ENCODE measurements at places on chromosomes 13 and 19. TPM values are rescaled to one million over a fixed set of nuclear protein-coding genes. Genes with fewer than 3 reads are reported as not detected.

DNA sequence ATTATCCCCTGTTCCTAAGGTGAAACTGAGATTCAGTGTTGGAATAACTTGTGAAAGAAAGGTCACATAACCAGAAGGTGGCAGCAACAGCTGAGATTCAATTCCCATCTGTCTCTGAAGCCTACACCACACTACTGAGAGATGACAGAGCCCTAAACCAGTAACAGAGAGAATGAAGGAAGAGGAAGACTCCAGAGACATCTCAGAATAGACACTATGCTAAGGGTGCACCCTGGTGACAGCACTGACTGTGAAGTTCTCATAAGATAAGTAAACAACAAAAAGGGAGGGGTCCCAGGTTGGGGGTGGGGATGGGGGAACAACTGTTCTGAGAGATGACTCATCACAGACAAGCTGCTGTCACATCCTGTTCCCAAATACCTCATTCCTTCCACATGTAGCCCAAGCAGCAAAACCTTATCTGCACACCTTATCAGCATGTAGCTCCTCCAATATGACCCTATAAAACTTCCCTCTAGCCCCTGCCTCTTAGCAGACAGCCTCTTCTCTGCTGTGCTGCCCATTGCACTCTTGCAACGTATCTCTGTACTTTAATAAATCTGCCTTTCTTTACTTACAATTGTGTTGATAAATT lies 46.5 kb downstream of the UTP14C start:
- no peak overlapping the region for H3K27ac ChIP-seq
- no peak overlapping the region for H3K4me3 ChIP-seq
- H3K4me1 ChIP-seq: no peaks in the 10 kb centered on the region
- H3K36me3 ChIP-seq: no peaks in the 10 kb centered on the region

DNA sequence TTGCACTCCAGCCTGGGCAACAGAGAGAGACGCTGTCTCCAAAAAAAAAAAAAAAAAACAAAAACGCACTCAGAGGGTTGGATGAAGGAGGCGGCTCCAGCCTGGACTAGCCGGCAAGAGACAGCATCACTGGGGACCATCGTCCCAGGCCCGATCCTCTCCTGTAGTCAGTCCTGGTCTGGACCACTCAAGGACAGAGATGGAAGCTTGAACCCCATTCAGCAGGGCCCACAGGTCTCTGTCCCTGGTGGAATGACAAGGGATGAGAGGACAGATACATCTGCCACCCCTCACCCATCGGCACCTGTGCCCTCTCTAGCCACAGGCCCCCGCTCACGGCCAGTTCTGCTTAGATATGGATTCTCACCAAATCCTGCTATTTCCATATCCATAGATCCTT lies 14.0 kb downstream of the ADGRE5 start:
- DNase-seq: no peak
- no peaks in the 10 kb centered on the region for H3K4me1 ChIP-seq
- H3K36me3 ChIP-seq: peaks cover 63% of the 10 kb centered on the region
- H3K4me3 ChIP-seq: no peak overlapping the region

DNA sequence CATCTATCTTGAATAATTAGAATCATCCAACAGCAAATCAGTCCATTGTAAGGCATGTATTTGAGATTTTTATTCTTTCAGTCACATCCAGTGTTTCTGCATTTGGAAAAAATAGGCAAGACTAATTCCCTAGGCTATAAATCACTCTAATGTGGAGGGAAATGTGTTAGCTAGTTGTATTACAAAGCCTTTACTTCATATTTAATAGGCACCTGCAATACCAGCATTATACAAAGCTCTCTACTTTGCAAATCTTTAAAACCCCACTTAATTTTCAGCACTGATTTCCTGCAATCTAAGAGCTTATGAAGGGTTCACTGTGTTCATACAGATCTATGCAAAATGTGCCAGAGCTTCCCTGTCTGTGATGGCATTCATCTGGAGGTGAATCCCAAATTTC lies 12.3 kb downstream of the PCDH9 start:
- no peaks in the 10 kb centered on the region for H3K4me1 ChIP-seq
- H3K27ac ChIP-seq: no peak overlapping the region
- no peak overlapping the region for H3K4me3 ChIP-seq
- H3K36me3 ChIP-seq: no peaks in the 10 kb centered on the region
- no peaks in the 10 kb centered on the region for H3K27me3 ChIP-seq

DNA sequence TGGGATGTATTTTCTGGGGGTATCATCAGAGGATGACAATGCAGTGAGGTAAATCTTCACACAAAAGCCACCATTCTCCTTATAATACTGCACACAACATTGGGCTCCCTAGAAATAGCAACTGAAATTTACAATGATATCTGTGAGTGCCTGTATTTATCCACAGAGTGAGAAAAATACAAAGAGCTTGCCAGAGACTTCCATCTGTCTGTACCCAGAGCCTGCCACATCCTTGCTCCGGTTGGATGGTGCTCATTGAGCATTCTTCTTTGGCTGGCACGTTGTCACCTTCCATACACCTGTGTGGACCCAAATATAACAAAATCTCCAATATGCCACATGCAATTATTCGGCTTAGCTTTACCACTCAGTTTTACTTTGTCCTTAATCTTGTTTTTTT lies 189.5 kb upstream of the UFM1 start:
- DNase-seq: no peak
- no peak overlapping the region for H3K4me3 ChIP-seq
- H3K36me3 ChIP-seq: no peaks in the 10 kb centered on the region
- H3K27me3 ChIP-seq: no peaks in the 10 kb centered on the region
- H3K4me1 ChIP-seq: no peaks in the 10 kb centered on the region
- no peak overlapping the region for H3K27ac ChIP-seq

DNA sequence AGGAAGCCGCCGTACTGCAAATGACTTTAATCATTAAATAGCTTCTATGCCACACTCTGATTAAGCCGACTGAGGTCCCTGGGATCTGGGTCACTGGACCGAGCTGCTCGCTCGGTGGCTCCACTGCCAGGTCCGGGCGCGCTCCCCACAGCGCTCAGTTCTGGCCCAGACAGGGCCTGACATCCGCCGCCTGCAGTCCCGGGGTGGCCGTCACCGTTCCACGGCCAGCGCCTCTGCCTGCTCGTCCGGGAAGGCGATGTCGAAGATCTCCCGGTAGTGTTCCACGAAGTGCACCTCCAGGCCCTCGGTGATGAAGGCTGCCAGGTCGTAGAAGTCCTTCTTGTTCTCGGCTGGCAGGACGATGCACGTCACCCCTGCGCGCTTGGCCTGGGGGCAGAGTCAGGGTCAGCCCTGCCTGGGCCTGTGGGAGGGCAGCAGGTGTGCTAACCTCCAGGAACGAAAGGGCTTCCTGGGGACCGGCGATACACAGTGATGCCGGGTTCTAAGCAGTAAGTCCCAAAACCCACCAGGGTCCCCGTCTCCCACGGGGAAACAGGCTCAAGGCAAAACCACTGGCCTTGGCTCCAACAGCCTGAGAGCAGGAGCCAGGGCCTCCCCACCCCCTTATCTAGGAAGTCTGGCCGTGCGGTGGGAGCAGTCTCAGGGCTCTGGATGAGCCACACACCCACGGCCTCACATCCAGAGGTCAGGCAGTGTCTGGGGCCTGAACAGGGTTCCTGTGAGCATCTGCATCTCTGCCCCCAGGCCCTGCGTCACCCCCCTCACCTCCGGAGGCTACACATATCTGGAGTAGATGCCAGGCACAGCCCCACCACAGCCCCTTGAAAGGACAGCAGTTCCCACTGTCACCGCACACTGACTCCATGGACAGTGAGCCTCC lies 2.0 kb downstream of the RPL36 start:
- peak overlapping the region; percentile 94 for H3K27ac ChIP-seq
- H3K4me1 ChIP-seq: peaks cover 21% of the 10 kb centered on the region
- DNase-seq: no peak
- H3K4me3 ChIP-seq: peak overlapping the region; percentile 77
- H3K36me3 ChIP-seq: no peaks in the 10 kb centered on the region

- no peak overlapping the region for H3K27ac ChIP-seq
- no peak for DNase-seq
- H3K36me3 ChIP-seq: no peaks in the 10 kb centered on the region
- no peaks in the 10 kb centered on the region for H3K4me1 ChIP-seq
Measured at GRCh38 chr19:51219307-51219706, 5.6 kb upstream of the CD33 start.

DNA sequence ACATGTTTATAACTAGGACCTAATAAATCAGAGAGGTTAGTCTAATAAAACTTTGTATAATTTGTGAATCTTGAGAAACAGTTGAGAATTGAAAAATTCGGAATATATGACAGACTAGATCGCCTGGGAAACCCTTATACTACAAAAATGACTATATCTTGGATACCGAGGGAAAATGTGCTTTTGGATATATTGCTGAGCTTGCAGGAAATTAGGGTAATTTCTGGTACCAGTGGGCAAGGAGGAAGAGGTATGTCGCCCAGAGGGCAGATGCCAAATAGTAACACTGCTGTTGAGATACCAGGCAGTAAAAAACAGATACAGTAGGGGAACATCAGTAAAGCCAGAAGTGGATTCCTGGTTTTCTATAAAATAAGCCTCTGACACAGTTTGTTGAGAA lies 17.3 kb downstream of the MPHOSPH8 start:
- H3K36me3 ChIP-seq: peaks cover 3% of the 10 kb centered on the region
- no peak overlapping the region for H3K4me3 ChIP-seq
- H3K27me3 ChIP-seq: no peaks in the 10 kb centered on the region
- no peak overlapping the region for H3K27ac ChIP-seq

DNA sequence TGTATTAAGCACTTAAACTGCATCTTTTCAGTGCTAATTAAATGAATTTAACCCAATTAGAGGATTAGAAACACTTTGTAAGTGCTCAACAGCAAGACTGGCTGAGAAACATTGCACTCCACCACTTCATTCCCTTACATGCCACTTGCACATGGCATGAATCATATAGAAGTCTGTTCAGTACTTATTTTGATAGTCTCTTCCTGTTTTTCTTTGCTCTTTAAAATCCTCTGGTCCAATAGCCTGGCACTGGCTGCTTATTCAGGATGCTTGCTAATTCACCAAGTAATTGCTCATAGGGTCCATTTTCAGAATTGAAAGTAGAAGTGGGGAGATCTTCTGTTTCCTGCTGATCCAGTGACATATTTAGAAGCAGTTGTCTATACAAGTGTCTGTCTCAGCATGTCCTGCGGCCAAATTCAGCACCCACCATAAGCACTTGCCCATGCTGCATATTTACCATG lies 900.1 kb downstream of the PCDH9 start:
- H3K27me3 ChIP-seq: no peaks in the 10 kb centered on the region
- no peaks in the 10 kb centered on the region for H3K36me3 ChIP-seq
- DNase-seq: no peak
- no peak overlapping the region for H3K4me3 ChIP-seq
- H3K4me1 ChIP-seq: no peaks in the 10 kb centered on the region
- no peak overlapping the region for H3K27ac ChIP-seq

GRCh38 chr13:105936816-105937215 lies 598.6 kb downstream of the EFNB2 start:
- no peak overlapping the region for H3K4me3 ChIP-seq
- no peak overlapping the region for H3K27ac ChIP-seq
- no peaks in the 10 kb centered on the region for H3K4me1 ChIP-seq
- DNase-seq: no peak
- no peaks in the 10 kb centered on the region for H3K27me3 ChIP-seq
- H3K36me3 ChIP-seq: no peaks in the 10 kb centered on the region

DNA sequence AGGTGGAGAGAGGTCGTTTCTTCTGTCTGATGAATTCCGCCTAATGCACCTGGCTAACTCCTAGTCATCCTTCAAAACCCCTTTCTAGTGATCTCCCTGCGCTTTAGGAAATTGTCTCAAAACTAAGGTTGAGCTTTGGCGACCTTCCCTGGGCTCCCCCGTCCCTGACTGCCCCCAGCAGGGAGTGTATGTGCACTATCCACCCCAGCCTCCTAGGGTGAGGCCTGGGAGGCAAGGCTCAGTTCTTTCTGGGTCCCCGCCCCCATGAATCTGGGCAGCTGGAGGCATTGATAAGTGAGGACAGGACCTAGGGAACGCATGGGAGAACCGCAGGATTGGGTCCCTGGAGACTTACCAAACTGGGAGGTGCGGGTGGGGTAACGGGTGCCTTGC lies 378 bp downstream of the TLE6 start:
- peak overlapping the region; percentile 55 for H3K27ac ChIP-seq
- no peak for DNase-seq
- H3K27me3 ChIP-seq: no peaks in the 10 kb centered on the region
- no peaks in the 10 kb centered on the region for H3K36me3 ChIP-seq
- H3K4me1 ChIP-seq: peaks cover 41% of the 10 kb centered on the region

DNA sequence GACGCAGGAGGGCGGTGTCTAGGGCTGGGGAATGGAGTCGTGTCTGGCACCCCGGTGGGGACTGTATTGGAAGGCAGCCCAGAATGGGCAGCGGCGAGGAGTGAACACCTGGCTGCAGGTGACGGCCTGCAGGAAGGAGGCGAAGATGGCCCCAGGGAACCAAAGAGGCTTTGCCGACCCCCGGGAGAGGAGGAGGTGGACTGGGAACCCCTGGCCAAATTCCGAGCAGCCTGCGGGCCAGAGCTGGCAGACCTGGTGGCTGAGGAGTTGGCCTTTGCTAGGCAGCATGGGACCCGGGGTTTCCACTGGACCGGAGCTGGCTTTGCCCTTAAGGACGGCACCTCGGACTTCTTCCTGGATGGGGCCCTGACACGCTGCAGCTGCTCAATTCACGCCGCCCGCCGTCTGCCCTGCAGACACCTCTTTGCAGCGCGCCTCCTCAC lies 25.9 kb downstream of the ZSWIM9 start:
- no peak overlapping the region for H3K4me3 ChIP-seq
- H3K4me1 ChIP-seq: no peaks in the 10 kb centered on the region
- no peak for DNase-seq
- no peaks in the 10 kb centered on the region for H3K27me3 ChIP-seq

GRCh38 chr19:30420881-30421280 lies 48.7 kb downstream of the ZNF536 start:
- no peaks in the 10 kb centered on the region for H3K27me3 ChIP-seq
- no peak overlapping the region for H3K4me3 ChIP-seq
- DNase-seq: no peak

GRCh38 chr13:53382008-53382407 lies 353.4 kb downstream of the OLFM4 start:
- no peak overlapping the region for H3K27ac ChIP-seq
- no peaks in the 10 kb centered on the region for H3K27me3 ChIP-seq
- DNase-seq: no peak
- H3K4me1 ChIP-seq: no peaks in the 10 kb centered on the region
- H3K36me3 ChIP-seq: no peaks in the 10 kb centered on the region

- DNase-seq: no peak
- no peaks in the 10 kb centered on the region for H3K27me3 ChIP-seq
- peak overlapping the region; percentile 53 for H3K27ac ChIP-seq
- peaks cover 8% of the 10 kb centered on the region for H3K4me1 ChIP-seq
- H3K4me3 ChIP-seq: no peak overlapping the region
Measured at GRCh38 chr19:47762615-47763308, 15.7 kb upstream of the SELENOW start.

The CEACAM4 gene
- 0.81 TPM for total RNA-seq

The COL4A2 gene
- 85.5 TPM for total RNA-seq

The CELF5 gene
- total RNA-seq: not detected

The CBLC gene
- not detected for total RNA-seq

The LRRC25 gene
- 3.0 TPM for total RNA-seq

Measured in gastrocnemius medialis (tissue), 4 donors.